COR-L47 (cell line): ENCODE measurements at places on chromosomes 5 and 9.

DNA sequence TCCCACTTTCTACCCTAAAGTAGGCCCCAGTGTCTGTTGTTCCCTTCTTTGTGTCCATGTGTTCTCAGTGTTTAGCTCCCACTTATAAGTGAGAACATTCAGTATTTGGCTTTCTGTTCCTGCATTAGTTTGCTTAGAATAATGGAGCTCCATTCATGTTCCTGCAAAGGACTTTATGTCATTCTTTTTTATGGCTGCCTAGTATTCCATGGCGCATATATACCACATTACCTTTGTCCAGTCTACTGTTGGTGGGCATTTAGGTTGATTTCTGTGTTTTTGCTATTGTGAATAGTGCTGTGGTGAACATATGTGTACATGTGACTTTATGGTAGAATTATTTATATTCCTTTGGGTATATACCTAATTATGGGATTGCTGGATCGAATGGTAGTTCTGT, 30.4 kb downstream of the DDX4 start:
- DNase-seq: no peak

DNA sequence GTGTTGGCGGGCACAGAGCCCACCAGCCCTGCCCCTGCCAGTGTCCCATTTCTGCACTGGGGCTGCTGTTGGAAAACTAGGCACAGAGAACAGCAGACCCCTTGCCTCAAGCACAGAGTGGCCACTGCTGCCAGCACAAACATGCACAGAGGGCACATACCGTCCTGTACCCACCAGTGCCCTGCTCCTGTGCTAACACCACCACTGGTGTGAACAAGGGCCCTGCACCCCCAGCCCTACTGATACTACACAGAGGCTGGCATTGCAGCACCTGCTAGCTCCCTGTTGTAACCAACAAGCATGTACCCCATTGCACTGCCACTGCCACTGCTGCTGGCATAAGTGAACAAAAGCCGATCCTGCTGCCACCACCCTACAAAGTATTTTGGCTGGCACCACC, 348.0 kb upstream of the MPDZ start:
- no peak for DNase-seq

DNA sequence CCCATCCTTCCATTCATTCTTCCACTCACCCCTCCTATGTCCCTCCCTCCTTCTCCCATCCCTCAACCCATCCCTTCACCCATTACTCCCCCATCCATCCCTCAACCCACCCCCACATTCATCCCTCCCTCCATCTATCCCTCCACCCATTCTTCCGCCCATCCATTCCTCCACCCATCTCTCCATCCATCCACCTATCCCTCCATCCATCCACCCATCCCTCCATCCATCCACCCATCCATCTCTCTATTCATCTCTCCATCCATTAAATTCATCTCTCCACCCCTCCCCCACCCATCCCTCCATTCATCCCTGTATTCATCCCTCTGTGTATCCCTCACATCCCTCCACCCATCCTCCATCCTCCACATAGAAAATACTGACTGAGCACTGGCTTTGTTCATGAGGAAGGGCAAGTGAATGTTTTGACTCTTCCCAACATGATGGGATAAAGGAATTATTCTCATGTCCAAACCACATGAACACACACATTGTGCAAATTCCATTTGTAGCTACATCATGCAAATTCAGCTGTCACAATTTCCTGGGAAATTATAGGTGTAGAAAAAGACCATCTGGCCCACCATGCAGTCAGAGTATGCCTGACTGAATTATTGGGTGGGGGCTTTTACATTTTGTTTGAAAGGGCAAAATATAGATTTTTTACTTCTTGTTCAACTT, 6.9 kb upstream of the VAV2 start:
- no peak for DNase-seq

- no peak for DNase-seq
These were observed 57.5 kb upstream of the STK32A start for GRCh38 chr5:147177125-147177840.

DNA sequence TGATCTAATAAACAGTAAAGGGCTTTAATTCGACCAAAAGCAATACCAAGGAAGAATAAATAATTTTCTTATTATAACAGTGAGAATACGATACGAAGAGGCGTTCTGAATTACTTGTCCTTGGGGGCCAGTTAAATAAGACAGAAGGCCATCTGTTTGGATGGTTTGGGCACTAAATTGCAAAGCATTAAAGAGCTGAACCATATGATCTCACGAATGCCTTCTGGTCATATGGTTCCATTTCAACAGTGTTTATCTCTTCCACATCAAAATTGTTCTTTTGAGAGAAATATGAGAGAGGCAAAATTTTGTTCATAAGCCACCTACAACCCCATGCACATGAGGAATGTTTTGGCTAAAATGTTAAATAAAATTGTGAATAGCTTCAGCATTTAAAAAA, 605.4 kb downstream of the PTPRD start:
- DNase-seq: no peak

- DNase-seq: no peak
These were observed 29.9 kb downstream of the TNFSF15 start for GRCh38 chr9:114775981-114776380.

GRCh38 chr9:91029650-91030361, 228.2 kb downstream of the SYK start:
- DNase-seq: no peak

GRCh38 chr5:9864791-9865190, 234.6 kb upstream of the TAS2R1 start:
- DNase-seq: no peak

DNA sequence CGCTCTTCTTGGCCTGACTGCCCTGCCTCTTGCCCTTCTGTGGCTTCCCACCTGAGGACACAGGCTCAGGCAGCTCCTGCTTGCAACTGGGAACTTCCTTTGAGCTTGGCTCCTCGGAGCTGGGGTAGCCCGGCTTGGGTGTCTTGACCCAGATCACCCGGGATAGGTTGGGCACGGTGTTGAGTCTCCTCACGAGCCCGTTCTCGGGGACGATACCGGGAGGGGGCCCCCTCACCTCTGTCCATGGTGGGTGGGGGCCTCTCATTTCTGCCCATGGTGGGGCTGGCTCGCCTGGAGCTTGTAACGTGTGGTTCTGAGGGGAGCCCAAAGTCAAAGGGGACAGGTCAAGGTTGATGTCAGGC, 7.8 kb upstream of the DDX41 start:
- no peak for DNase-seq

- DNase-seq: no peak
These were observed 127.4 kb downstream of the PTTG1 start for GRCh38 chr5:160548949-160549645.

DNA sequence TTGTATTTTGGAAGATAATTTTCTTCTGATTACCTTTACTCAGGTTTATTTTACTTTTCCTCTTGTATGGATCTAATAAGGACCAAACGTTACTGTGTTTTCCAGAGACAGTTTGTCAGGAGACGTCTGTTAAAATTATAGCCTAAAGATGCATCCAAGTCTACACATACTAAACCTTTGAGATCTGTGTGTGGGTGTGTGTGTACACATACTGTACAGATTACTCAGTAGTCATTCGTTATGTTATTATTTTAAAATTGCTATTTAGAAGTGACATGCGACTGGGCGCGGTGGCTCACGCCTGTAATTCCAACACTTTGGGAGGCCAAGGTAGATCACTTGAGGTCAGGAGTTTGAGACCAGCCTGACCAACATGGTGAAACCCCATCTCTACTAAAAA, 51.6 kb upstream of the CNTLN start:
- DNase-seq: no peak

DNA sequence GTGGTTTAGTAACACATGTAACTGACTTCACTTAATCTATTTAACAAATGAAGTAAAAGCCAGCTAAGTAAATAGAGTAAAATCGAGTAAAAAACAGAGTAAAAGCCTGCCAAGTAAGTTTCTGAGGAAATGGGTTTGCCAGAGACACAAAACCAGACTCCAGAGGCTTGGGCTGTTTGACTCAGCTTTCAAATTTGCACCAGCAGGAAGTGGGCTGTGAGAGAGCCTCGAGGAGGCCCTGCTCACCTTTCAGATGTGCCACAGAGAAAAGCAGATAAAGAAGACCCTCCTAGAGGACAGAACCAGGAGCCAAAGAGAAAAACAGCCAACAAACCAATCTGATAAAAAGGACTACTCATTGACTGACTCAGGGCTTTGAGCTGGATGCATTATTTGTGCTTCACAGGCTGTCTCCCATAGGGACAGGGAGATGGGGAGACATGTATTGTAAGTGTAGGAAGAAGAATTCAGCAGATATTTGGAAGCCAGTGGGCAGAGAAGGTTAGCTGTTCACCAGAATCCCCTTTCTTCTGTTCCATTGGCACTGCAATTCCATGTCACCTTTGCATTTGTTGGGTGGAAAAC, 14.4 kb upstream of the AMACR start:
- no peak for DNase-seq

GRCh38 chr5:150860246-150860821, 14.0 kb downstream of the IRGM start:
- DNase-seq: no peak

DNA sequence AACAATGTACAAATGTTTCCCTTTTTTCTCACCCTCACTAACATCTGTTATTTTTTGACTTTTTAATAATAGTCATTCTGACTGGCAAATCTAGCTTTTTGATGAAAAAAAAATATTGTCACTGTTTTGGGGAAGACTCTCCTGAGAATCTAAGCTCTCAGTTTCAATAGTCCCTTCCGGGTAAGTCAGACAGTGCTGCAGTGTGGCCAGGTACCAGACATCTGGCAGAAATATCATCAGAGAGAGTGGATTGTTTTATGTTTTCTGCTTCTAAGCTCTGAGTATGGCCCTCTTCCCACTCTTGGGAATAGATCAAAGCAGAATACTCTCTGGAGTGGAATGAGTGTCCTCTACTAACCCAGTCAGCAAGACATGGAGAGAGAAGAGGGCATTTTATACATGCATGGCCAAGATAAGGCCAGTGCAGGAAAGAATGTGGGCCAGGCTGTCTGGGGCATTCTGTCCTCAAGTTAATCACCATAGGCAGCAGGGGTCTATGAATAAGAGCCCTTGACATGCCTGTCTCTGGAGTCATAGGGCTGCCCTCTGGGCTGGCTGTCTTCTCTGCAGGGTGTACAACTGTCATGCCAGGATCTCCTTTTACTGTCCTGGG, 38.5 kb upstream of the OR2S2 start:
- no peak for DNase-seq

DNA sequence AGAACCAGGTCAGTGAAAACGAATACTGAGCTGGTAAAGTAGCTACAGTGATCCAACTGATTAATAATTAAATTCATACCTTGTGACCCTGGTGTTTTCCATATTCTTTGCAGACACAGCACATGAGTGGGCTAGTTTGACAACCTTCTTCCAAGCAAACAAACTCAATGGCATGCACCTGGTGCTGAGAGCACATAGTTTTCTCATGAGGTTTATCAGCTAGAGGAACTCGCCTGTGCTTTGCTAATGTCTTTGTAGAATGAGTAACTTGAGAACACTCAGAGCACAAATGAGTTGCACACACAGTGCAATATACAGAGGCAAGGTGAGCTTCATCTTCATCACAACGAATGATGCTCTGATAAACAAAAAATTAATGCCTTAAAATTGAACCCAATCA, 12.6 kb downstream of the TRIM23 start:
- no peak for DNase-seq

- no peak for DNase-seq
These were observed 167.2 kb downstream of the CFAP90 start for GRCh38 chr5:7683753-7684152.

DNA sequence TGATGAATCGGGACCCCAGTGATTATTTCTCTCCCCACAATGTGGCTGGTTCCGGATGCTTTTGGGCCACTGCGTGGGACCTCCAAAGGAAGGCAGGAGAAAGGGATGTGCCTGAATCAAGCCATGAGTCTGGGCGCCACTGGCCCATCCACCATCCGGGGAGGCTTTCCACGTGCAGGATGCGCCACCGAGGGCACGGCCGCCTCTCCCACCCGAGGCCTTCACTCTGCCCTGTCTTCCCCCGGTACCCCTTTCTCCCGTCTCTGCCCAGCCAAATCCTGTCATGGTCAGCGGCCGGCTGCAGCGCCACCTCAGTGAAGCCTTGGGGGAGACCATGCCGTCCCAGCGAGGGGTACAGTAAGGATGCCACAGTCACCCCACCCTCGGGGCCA, 43.9 kb upstream of the GRHPR start:
- DNase-seq: no peak

DNA sequence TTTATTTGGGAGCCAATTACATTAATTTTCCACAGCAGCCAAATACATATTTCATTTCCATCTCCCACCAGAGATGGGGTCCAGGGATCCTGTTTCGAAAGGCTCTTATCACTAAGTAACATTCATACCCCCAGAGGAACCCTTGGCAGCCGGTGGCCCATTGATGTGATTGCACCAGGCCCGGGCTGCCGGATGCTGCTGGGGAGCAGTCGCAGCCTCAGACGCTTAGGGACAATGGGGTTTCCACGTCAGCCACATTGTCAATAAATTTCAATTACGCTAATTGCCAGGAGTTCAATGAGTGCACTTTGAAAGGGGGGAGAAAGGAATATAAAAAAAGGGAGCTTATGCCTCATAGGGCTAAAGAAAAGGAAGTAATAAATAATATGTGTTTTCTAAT, 478.8 kb upstream of the ADAMTS16 start:
- DNase-seq: no peak

GRCh38 chr5:14332746-14333145, 189.6 kb downstream of the TRIO start:
- no peak for DNase-seq

GRCh38 chr5:44199408-44199807, 189.8 kb downstream of the FGF10 start:
- no peak for DNase-seq
